ENCODE measurements at places on chromosomes 1 and 21.

- no peak for DNase-seq
These were observed 121.0 kb downstream of the GLIS1 start for GRCh38 chr1:53617851-53618499.

- no peak for DNase-seq
These were observed 147.2 kb downstream of the RASAL2 start for GRCh38 chr1:178241057-178241456.

DNA sequence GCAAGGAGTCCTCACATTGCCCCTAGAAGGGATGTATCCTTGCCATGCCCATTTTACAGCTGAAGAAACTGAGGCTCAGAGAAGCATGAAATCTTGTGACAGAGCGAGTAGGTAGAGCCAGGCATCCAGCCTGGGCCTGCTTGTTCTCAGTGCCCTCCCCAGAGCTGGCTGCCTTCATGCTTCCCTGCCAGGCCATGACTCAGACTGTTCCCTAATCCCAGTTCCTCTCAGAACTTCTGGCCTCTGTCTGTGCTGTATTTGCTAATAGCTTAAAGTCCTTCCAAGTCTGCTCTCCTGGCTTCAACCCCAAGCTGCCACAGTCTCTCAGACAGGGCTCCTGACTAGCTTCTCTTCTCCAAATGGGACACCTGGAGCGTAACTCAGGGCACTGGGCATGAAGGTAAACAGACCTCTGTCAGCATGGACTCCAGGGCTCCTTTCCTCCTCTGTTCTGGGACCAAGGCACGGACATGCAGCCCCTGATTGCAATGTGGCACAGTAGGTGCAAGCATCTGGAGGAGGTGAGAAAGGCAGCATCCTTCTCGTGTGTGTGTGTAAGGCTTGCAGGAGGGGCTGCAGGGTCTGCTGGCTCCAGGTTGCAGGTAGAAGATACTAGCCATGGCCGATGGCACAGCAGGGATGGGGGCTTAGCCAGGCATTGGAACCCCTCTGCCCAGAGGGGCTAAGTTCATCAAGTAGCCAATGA lies 122.7 kb downstream of the HMGB4 start:
- no peak for DNase-seq

DNA sequence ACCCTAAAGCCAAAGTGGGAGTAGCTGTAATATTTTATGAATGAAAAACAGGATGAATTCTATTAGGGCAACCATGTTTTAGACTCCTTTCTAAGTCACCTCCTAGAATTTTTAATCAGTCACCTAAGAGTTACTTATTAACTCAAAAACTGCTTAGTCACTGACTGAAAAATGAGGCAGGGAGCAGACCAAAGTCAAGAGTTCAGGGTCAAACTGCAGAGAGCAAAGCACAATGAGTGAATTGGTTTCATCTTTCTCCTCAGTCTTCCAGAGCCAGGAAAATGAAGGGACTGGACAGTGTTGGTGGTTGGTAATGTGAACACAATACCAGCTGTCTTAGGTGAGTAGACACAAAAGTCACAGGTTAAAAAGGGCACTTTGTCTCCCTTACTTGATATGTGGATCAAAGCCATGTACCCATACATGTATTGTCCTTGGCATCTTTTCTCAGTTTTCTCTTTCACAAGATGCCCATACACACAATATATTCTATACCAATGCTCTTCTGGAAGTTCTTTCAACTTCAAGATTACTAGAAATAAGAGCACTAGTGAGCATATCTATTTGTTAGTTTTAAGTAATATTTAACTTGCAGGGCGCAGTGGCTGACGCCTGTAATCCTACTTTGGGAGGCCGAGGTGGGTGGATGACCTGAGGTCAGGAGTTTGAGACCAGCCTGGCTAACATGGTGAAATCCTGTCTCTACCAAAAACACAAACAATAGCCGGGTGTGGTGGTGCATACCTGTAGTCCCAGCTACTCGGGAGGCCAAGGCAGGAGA lies 42.2 kb downstream of the ATP1B1 start:
- DNase-seq, result no peak

- no peak for DNase-seq
These were observed 29.9 kb downstream of the TMCO1 start for GRCh38 chr1:165738794-165739193.

DNA sequence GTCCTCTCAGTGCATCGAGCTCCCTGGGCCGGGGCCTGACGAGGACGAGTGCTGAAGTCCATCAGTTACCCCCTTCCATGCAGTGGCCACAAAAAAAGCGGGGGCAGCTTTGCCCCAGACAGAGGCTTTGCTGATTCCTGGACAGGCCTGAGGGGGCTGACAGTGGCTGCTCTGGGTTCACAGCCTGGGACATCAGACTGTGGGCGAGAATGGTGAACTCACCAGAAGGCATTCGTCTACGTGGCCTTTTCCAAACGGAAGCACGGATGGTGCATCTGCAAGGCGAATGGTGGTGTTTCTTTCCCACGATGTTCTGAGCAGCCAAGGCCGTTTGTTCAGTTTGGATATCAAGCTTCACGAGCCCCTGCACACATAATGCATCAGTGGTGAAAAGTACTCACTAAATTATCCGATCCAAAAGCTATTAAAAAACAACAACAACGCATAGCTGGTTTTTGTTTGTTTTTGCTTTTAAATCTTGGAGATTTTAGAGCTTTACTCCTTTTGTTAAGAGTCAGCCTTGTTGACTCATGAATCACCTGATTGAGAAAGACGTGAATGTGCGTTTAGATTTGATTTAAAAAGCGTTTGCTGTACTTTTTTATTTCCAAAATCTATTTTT lies 6.3 kb upstream of the ZBTB21 start:
- DNase-seq, result no peak

- DNase-seq, result no peak
These were observed 10.1 kb downstream of the C1orf162 start for GRCh38 chr1:111483876-111484275.

DNA sequence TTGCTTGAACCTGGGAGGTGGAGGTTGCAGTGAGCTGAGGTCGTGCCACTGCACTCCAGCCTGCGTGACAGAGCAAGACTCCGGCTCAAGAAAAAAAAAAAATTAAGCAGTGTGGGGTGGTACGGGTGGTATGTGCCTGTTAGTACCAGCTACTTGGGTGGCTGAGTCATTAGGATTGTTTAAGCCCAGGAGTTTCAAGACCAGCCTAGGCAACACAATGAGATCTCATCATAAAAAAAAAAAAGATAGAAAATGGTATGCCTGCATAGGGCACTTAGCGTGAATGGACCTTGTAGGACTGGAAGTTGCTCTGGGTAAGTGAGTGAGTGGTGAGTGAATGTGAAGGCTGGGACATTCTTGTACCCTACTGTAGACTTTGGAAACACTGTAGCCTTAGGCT lies 37.0 kb downstream of the TBCE start:
- DNase-seq, result no peak

DNA sequence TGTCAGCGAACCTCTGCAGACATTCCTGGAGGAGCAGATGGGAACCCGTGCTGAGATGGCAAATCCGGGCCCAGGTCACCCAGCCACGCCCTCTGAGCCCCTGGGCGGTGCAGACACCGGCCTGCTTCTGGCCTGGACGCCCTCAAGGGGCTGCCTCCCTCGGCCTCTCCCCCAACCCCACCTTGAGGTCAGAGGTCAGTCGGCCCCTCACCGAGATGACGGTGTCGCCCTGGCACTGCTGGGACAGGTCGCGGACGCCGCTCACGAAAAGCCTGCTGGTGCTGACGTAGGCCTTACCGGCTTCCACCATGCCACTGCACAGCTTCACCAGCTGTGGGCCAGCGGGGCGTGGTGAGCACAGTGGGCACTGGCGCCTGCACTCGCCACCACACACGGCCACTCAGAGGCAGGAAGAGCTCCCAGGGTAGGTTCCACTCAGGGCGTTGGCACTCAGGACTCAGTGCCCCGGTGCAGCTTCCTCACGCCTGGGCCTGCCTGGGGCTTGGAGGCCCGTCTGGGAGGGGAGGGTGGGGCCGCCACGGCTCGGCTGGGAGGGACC lies 4.7 kb downstream of the ACAP3 start:
- no peak for DNase-seq

DNA sequence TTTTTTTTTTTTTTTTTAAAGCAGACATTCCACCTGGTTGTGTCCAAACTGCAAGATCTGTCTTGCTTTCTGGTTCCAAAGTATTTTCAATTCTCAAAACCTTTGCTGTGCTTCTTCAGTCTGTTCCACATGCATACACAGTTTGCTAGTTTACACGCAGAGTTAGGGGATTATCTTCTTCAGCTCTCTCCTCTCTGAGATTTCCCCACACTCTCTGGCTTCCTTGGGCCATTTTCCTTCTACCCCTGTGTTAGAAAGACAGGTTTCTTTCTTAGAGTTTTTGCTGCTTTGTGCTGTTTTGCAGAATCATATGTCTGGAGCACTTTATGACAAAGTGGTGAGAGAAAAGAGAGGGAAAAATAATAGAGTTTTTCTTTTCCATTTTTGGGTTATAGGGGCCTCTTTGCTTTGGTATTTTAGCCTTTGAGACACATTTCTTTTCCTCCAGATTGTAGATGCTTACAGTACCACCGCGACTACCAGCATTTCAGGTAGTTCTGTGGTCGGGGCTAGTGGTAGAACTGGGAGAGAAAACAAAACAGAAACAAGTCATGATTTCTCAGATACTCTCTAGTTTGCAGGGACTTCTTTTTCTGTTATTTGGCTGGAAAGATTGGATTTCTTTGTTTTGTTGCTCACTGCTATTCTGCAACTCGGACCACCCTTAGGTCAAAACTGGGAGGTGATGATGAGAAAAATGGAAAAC lies 66.3 kb downstream of the RABGAP1L start:
- DNase-seq, result no peak

DNA sequence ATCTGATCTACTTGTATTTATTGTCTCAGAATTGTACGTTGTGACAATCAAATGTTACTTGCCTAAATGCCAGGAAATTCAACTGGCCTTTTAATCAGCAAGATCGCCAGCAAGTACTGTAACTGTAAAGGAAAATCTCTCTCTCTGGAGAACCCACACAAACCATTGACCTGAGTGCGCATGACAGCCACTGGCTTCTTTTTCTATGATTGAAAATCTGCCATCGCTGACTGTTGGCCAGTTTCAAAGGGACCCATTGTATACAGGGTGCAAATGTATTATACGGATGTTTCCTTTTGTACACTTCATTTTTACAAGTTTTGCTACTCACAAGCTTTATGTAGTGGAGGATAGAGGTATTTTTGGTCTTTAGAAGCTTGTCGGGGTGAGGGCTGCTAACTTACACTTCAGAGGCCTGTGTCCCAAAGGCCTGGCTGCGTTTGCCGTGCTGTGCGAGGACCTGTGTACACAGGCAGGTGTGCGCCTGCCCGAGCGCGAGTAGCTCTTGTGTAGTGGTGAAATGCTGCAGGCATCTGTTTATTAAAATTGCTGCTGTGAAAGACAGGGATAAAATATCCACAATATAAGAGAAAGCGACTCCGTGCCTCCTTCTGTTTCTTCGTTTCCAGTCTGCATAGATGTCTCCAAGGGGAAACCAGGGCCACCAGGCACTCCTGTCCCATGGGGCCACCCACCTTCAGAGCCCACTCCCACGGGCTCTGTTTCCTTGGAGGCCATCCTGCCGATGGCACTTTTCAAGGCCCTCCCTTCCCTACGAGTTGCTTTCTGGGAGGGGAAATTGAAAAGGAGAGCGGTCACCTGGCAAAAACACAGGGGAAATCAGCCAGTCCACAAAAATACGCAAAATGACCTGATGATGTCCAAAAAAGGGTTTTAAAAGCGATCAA lies 25.3 kb upstream of the TRAPPC10 start:
- no peak for DNase-seq

- DNase-seq, result no peak
These were observed 6.5 kb downstream of the WNT3A start for GRCh38 chr1:228013131-228013934.

- DNase-seq, result no peak
These were observed 99.0 kb downstream of the TNNI3K start for GRCh38 chr1:74334147-74334546.

DNA sequence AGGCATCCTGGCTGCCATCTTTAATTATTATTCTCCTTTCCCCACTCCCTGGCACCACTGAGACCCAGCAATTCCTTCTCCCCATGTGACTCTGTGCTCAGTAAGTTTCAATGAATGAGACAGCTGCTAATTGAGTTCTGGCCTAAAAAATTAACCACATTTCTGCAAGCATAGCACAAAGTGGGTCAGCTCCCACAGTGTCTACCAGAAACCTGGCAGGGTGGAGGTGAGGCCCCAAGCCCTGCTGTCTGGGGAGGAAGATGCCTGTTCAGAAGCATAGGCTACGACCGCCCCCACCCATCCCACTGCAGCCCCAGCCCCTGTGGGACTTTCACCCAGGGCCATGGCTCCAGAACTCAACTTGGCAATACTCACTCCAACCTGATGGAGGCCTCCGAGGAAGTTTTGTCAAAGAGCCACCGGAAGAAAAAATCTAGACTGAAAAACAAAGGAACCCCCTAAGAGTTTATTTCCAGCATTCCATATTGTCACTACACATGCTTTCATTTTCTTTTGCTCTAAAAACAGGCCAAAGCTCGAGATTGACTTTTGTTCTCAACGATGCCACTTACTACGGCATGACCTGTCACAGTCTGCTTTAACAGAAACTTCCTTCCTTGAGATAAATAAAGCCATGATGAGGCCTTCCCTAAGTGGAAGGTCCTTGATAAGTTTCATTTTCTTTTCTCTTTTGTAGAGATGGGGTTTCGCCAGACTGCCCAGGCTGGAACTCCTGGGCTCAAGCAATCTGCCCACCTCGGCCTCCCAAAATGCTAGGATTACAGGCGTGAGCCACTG lies 26.5 kb downstream of the TMEM63A start:
- no peak for DNase-seq

DNA sequence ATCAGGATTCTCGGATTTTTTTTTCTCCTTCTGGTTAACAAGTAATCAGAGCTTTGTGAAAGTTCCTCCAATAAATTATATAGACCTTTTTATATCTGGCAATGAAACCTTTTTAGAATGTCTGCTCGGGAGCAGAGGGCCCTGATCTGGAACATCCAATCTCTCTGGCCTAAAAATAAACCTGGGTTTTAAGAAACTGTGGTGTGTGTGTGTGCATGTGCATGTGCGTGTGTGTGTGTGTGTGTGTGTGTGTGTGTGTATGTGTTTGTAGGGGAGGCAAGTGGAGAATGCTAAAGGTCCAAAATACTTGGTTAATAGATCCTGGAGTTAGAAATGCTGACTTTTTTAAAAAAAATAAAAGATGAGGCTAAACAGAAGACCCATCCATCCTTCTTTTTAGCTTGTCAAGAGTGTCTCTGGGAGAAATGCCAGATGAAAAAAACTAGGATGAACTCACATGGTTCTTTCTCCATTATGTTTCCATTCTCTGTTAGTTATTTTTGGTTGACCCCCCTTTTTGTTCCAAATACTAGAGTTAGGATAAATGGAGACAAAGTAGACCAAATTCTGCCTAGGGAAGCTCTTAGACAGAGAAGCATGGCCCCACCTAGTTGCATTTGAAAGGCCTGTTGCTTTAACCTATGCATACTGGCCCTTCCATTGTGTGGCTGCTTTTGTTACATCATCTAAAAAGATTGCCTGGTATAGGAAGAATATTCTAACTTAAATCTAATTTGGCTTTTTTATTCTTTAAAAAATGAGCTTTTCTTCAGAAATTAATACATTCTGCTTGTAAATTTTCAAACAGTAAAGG lies 175.9 kb downstream of the PAPPA2 start:
- no peak for DNase-seq

GRCh38 chr1:151839457-151840403 lies at the start of gene C2CD4D:
TSS of gene C2CD4D (minus strand) at chr1:151839820. CDS start at chr1:151838989, 831 bp downstream.
- DNase-seq, result no peak

- no peak for DNase-seq
These were observed 633.5 kb downstream of the KIF26B start for GRCh38 chr1:245788269-245788668.
